ENCODE measurements at places on chromosomes 12 and 14.

- no peak for DNase-seq
These were observed 1.2 kb upstream of the LRRK2 start for GRCh38 chr12:40223646-40224045.

DNA sequence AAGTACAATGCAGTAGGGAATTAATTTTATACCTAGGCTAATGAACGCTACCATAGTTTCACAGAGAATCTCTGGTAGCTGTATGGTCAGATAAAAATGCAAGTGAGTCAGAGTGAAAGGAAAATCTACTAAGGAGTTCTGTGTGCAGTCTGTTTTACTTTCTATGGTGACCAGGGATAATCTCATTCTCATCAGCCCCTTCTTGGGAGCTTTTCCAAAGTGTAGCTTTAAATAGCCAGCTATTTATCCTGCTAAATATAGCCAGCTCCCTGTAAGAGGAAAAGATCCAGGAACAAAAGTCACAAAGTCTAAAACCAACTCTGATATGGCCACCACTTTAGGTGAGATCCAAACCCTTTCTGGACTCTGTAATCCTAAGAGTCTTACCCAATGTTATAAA is 75.5 kb downstream of the TMEM116 start:
- DNase-seq: peak; percentile 40

- DNase-seq: peak; percentile 75
These were observed 229.5 kb downstream of the NAV3 start for GRCh38 chr12:78060186-78060585.

GRCh38 chr12:130044991-130045621 is 117.2 kb upstream of the FZD10 start:
- DNase-seq: no peak

GRCh38 chr14:65414961-65415589 is 2.5 kb downstream of the FUT8 start:
- peak; percentile 52 for DNase-seq

- no peak for DNase-seq
These were observed 71.5 kb downstream of the PPP2R5C start for GRCh38 chr14:101833045-101833444.

- no peak for DNase-seq
These were observed 42.2 kb downstream of the UBR7 start for GRCh38 chr14:93249128-93249831.

- DNase-seq: no peak
These were observed 85.3 kb downstream of the DAAM1 start for GRCh38 chr14:59273737-59274136.

DNA sequence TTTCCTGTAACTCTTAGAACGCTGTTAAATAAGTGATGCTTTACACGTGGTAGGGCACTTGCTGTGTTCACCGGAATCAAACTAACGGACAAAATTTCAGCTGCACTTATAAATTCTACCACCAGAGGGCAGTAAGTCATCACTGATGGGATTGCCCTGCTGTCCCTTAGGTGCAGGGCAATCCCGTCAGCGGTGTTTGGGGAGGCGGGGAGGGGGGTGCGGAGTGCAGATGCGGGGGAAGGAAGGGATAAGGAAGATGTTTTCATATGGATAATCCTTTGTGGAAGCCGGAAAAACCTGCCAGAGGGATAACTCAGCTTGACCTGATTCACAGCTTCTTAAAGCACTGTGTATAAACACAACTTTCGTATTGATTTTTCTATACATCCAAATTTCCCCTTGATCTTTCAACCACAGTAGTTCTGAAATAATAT is 21.7 kb upstream of the SLC10A1 start:
- peak; percentile 59 for DNase-seq

GRCh38 chr14:93744176-93744575 is 44.1 kb downstream of the PRIMA1 start:
- DNase-seq: no peak

GRCh38 chr12:94832780-94833681 is 170.5 kb downstream of the NDUFA12 start:
- DNase-seq: peak; percentile 91

- no peak for DNase-seq
These were observed 31.4 kb upstream of the AMN start for GRCh38 chr14:102891111-102891510.

GRCh38 chr14:61551384-61551783 is 143.9 kb upstream of the HIF1A start:
- DNase-seq: no peak

DNA sequence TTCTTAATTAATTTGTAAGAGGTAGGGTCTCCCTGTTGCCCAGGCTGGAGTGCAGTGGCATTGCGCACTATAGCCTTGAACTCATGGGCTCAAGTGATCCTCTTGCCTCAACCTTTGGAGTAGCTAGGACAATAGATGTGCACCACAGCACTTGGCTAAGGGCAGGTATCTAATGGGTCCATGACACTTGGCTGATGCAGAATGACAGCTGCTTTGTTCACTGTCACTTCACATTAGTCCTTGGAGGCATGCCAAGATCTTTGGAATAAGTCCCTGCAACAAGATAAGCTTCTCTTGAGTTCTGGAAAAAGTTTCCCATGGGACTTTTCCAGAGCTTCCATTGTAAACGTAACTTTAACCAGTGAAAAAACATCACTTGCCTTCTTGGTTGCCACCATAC is 23.4 kb downstream of the COQ6 start:
- no peak for DNase-seq

- DNase-seq: peak; percentile 27
These were observed 36.0 kb downstream of the GCH1 start for GRCh38 chr14:54866588-54866987.
